ENCODE measurements at places on chromosomes 5 and 9.

GRCh38 chr9:88056876-88057275, 81.4 kb downstream of the SPATA31C2 start:
- DNase-seq: no peak

GRCh38 chr9:134571326-134571931, 70.2 kb upstream of the COL5A1 start:
- DNase-seq: peak; percentile 11

DNA sequence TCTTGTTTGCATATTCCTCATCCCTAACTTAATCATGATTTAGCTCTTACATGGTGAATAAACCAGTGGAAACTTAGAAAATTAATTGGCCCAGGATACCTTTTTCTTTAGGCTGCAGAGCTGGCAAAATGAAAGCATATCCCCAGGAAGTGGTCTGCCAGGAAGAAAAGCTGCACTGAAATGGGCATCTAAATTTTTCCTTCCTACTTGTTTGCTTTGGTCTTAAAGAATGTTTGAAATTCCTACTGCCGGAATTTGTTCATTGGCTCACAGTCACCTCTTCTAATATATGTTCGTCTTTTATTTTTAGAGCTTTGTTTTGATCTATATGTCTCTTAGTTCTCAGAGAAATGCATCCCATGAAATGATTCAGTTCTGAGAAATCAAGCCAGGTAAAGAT, 113.2 kb upstream of the ELL2 start:
- no peak for DNase-seq

DNA sequence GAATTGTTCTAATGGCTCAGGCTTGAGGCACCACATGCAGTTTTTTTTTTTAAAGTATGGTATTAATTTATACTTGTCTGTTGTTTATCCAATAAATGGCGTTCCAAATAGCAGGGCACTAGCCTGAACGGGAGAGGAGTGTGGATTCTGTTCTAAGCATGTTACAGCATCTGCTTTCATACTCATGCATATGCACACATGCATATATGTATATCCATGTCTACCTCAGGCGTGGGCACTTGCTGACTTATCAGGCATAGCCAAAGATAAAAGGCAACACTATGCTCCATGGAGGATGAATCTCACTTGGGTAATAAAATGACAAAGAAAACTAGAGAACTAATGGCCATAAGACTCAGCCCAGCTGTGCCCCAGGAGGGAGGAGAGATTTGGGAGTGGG, 393.8 kb downstream of the GADD45G start:
- no peak for DNase-seq

GRCh38 chr5:1139331-1140170, 27.7 kb upstream of the SLC12A7 start:
- no peak for DNase-seq

GRCh38 chr5:172920447-172920849, 38.8 kb upstream of the RPL26L1 start:
- no peak for DNase-seq

GRCh38 chr5:147621016-147621415, 111.1 kb upstream of the DPYSL3 start:
- no peak for DNase-seq
